DMS79 (cell line): ENCODE measurements at places on chromosomes 6 and 20.

DNA sequence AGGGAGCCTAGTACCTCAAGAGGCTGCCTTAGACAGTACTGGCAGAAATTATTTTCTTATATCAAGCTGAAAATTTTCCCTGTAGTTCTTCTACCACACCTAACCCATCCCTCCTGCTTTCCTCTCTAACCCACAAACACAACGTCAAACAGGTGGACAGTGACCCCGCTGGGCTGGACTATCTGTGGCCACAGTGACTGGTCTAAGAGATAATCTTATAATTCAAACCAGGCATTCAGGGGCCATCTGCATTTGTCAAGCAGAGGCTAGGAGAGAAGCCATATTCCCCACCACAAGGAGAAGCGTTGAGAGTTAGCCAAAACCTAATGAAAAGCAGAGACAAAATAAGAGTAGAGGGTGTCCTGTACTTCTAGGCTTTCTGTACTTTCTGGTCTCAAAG is 8.2 kb downstream of the HDDC2 start:
- DNase-seq, result no peak

- DNase-seq, result no peak
Measured at GRCh38 chr20:10927936-10928840, 254.4 kb upstream of the JAG1 start.

GRCh38 chr6:38215225-38215624 is 395.7 kb downstream of the ZFAND3 start:
- peak; percentile 74 for DNase-seq

DNA sequence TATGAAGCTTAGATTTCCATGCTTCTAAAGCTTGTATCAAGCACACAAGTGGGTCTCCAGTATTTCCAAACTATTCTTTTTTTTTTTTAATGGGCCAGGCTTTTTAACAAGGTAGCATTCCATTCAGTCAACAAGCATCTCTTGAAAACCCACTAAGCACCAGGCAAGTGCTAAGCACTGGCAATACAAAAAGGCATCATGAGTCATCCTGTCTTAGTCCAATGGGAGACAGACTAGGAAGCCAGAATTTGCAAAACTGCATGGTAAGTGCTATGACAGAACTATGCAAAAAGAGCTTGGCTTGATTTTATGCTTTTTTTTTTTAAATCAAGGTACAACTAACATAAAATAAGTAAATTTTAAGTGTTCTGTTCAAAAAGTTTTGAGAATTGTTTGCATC is 109.3 kb upstream of the DST start:
- DNase-seq, result peak; percentile 89

DNA sequence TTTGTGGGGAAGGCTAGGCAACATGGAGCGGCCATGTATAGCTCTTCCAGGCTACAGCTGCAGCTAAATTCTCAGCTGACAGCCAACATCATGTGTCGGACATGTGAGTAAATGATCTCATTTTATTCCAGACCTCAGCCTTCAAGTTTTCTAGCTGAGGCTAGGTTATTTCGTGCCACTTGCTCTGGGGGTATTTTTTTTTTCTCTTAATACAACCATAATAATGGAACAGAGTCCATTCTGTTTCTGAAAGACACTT is 573.5 kb downstream of the CD109 start:
- no peak for DNase-seq

GRCh38 chr20:32110173-32110704 is 725 bp downstream of the TM9SF4 start:
- DNase-seq, result no peak

- no peak for DNase-seq
Measured at GRCh38 chr6:75171986-75172385, 33.9 kb downstream of the COL12A1 start.

DNA sequence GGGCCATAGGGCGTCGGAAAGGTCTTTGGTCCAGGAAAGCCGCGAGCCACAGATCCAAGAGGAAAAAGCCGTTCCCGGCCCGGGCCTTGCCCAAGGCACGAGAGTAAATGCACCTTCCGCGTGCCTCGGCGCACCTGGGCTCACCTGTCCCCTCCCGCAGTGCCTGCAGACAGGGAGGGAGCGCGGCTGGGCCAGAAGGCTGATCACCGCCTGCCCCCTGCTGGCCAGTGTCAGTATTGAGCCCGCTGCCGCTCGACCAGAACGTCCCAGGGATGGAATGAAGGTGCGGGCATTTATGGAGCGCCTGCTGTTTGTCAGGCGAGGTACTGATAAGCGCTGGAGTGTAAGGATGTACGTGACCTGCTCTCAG is 679 bp upstream of the LPIN3 start:
- peak; percentile 47 for DNase-seq

- DNase-seq, result no peak
Measured at GRCh38 chr6:166251655-166252054, 56.5 kb downstream of the PRR18 start.

- no peak for DNase-seq
Measured at GRCh38 chr20:47761482-47762047, 23.7 kb downstream of the SULF2 start.

DNA sequence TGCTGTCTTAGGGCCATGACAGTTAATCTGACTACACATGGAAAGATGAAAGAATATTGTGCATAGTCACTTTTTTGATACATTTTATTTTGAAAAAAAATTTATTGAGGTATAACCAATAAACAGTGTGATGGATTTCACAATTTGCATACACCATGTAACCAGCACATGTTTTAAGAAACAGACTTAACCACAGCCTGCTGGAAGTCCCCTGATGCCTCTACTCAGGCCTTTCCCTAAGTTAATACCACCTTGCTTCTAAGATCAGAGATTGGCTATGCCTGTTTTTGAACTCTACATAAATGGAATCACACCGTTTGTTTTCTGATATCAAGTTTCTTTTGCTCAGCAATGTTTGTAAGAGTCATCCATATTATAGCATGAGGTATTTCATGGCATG is 136.3 kb downstream of the CFAP61 start:
- no peak for DNase-seq

- DNase-seq, result no peak
Measured at GRCh38 chr6:3608159-3608558, 143.4 kb downstream of the PXDC1 start.

DNA sequence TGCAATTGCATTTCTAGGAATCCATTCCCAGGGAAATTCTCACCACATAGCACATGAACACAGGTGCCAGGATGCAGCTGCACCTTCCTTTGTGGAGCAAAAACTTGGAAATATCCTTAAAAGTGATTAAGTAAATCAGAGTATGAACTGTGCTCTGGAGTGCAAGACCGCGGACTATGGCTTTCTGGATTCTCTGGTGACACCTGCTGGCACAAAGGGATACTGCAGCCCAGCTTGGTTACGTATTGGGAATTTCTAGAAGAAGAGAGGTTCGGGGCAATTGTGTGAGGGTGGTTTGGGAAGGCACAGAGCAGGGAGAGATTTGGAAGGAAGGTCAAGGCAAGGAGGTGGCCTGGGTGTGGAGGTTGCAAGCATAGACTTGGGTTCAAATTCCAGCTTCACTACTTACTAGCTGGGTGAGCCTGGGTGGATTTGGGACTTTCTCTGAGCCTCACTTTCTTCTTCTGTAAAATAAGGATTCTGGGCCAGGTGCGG is 15.9 kb upstream of the PEDS1 start:
- DNase-seq, result peak; percentile 16

- DNase-seq, result no peak
Measured at GRCh38 chr6:34574647-34575293, 18.6 kb upstream of the SPDEF start.

DNA sequence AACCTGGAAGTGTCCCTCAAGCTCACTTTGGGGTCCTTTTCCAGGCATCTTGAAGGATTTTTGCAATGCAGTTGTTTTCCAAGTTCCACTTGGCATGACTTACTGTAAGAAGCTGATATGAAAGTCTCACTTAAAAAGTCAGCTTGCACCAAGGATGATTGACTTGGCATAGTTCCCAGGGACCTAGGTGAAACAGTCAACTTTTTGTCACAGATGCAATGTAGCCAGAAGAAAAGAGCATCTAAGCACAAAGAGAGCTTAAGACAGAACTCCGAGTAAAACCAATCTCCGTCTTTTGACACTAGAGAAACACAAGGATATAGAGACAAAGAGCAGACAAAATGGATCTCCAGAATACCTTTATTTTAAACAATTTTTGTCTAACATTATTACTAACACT is 2.6 kb upstream of the ZSCAN12 start:
- peak; percentile 8 for DNase-seq

GRCh38 chr20:45768479-45768878 is 23.2 kb downstream of the WFDC3 start:
- DNase-seq, result no peak

- DNase-seq, result no peak
Measured at GRCh38 chr6:83976037-83976755, 57.4 kb upstream of the MRAP2 start.

- no peak for DNase-seq
Measured at GRCh38 chr6:124577734-124578281, 384.4 kb upstream of the RNF217 start.

DNA sequence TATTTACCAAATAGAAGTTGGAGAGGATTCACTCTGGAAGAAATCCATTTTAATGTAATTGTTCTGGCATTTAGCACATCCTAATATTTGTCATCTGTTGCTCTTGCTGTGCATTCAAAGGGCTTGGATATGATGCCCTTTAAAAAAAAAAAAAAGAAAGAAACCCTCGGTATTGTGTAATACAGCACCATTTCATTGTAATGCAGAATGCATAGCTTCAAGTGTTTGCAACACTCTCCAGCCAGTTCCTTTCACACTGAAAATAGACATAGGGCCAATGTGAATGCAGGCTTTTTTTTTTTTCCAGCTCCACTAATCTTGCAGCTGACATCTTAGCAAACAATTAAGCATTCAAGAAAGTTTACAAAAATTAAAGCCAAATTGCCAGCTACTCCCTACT is 197.4 kb upstream of the POU3F2 start:
- DNase-seq, result no peak

- no peak for DNase-seq
Measured at GRCh38 chr6:50962213-50962759, 143.6 kb downstream of the TFAP2B start.
